NAMALWA (cell line): ENCODE measurements at places on chromosomes 1 and 21.
A peak's percentile ranks its signal among the peaks of the same experiment; 100 is the strongest.

DNA sequence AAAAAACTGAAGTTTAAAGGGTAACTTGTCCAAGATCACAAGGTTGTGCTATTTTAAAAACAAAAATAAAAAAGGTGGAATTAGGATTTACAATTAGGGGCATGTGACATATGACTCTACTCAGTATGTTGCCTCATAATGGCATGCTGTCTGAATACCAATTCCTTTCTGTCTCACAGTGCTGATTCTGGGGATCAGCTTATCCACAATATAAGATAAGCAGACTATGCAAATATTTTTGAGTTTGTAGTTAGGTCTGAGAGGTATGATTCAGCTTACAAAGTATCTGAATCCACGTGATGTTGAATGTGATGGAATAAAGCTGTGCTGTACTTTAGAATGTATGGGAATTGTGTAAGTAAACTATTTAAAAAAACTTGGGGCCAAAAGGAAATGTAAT, 216.6 kb downstream of the HHIPL2 start:
- DNase-seq, result no peak

- no peak for DNase-seq
These were observed 24.0 kb upstream of the DDOST start for GRCh38 chr1:20685099-20685662.

DNA sequence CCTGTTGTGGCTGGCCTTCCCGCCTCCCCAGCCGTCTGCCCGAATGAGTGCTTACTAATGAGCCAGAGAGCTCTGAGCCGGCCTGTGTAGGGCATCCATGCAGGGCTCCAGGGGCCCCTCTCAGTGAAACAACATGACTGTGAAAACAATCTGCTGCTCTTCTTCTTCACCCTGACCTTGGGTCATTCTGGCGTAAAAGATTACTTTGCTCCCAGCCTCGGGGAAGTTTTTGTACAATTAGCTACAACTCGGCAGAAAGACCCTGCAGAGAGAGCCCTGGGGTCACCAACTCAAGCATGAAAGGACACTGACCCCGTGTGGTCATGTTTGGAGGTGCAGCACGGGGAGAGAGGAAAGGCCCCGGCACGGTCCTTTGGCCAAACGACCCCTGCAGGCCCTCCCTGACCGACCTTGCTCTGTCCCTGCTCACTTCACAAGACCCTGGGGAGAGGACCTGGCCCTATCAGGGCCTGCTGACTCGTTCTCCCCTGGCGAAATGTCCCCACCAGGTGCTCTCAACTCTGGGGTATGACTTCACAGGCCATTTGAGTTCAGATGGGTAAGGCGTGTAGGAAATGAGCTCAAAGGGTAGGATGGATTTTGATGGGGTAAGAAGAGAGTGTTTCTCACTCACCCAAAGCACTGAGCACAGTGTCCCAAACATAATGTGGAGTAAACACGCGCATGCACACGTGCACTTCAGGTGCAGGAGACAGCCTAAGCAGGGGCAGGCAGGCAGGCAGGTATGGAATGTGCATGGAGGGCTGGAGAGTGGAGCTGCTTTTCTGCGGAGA, 22.9 kb upstream of the FAM20B start:
- DNase-seq, result peak; percentile 95

- DNase-seq, result peak; percentile 78
These were observed at the start of the genes MRPS6 and SLC5A3 for GRCh38 chr21:34073032-34073748. MRPS6 (plus strand) TSS chr21:34073578; CDS start chr21:34073701, 123 bp downstream. SLC5A3 (plus strand) TSS chr21:34073578; CDS start chr21:34095199, 21,621 bp downstream.

DNA sequence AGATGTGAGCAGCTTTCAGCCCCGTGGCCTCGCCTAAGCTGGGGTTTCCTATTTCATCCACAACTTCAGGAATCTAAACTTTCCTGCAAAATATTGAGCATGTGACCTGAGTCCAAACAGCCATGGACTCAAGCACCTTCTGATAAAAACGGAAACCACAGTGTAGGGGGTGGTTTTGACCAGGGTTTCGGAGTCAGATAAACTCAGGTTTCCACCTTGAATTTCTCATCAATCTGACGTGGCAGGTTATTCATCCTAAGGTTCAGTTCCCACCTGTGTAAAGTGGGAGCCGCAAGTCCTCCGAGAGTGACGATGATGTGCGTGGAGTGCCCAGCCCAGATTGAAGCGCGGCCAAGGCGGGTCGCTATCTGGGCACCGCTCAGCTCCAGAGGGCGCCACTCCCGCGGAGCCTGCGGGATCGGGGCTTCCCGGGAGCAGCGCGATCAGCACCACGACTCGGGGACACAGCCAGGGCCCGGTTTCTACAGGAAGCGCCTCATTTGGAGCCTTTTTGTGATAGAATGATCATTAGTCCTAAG, 871 bp upstream of the ETS2 start:
- DNase-seq, result no peak

DNA sequence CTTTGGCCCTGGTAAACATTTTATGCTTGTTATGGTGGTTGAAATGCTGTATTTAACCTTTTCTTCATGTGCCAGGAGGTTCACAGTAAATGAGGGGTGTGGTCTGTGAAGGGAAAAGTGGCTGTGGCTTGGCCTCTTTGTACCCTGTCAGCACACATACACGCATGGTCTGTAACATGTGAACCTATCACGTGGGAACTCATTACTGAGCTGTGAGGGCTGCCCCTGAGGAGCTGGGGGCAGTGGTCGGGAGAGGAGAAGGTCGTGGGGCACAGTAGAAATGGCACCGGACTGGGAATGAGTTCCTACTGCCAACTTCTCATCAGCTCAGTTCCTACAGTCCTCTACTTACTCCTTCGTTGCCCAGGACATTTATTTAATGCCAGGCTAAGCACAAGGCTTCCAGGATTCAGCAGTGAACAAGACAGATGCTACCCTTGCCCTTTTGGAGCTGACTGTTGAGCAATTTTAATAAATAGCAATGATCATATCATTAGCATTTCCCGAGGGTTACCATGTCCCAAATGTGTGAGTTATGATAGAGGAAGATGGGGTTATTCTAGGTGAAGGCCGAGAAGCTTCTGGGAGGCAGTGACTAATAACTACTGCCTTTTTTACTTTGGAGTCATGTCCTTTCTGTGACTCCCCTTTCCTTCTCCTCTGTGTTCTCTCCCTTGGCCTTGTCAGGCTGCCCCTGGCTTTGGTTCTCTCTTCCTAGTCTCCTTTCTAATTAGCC, 38.8 kb downstream of the DDR2 start:
- no peak for DNase-seq

DNA sequence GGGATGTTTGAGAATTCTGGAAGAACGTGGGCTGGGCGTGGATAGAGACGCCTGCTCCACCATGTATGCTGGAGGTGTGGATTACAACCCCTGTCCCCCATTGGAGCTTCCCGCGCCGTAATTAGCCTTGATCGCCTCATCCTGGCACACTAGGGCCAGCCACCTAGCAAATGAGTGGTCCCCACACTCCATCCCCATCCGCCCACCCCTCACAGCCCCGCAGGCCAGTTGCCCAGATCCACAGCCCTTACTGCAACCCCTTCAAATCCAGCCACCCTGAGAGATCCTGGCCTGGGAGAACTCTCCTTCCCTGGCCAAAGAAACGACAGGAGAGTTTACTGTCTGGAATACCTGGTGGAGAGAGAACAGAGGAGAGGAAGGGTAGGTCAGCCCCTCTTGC, 375 bp upstream of the GJA4 start:
- no peak for DNase-seq

DNA sequence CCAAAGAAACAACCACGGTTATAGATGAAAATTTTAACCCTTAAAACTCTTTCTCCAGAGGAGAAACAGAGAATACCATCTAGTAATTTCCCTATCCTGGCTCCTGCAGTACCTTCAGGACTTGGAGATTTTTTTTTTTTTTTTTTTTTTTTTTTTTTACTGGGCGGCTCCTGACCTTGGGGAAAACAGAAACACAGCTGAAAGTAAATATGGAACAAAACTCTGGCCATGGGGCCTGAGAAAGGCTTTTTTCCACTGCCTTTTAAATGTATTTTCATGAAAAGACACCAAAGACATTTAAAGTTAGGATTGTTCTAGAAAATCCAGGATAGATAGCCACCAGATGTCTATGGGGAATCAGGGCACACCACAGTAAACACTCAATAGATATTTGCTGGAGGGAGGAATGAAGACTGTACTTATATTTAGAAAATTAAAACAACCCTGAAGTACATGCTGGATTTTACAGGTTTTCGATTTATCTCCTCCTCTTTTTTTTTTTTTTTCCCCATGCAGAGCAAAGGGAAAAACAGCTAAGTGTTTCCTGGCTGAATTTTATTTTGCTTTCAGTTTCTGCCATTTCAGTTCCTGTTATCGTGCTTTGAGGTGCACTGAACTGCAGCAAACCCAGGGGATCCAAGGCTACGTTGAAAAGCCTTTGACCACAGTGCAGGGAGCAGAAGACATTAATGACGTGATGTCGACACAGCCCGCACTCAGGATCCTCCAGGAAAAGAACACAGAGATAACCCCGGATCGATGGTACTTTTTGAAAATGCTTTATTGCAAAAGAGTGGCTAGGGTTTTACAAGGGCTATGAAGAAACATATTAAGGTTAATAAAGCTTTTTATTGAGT, 35.7 kb upstream of the CNN3 start:
- peak; percentile 85 for DNase-seq

DNA sequence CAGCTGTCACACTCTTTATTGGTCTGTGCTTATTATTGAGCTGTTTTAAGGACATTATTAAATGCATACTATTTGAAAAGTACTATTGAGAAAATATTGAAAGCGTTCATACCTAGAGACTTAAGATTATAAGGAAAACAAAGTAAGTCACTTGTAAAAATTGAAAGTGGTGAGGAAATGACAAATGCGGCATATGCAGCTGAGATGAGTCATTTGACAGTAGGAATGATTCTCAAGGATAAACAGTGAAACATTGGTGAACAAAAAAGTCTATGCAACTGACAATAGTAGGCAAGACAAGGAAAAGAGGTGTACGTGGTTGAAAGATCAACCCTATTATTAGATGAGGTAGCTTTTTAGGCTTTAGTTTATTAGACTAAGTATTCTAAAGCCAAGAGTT, 82.6 kb upstream of the MAP10 start:
- DNase-seq, result no peak
